ENCODE measurements at places on chromosomes 5 and 9.
A peak's percentile ranks its signal among the peaks of the same experiment; 100 is the strongest.

- DNase-seq: no peak
These were observed 191.2 kb downstream of the PALM2AKAP2 start for GRCh38 chr9:109971226-109971625.

DNA sequence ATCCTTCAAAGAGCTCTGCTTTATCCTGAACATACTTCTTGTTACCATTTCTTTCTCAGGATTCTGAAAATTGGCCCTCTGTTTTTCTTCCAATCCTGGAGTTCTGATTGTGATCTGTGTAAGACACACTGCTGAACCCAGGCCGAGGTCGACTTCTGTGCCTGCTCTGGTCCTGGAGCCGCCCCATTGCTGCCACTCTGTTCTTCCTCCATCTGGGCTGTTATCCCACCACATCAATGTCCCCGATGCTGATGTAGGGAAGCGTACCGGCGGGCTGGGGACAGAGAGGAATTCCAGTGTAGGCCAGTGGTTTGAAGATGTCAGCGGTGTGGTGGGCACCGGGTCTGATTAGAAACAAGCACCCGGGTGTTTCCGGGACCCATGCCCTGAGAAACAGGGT is 102.5 kb downstream of the LIFR start:
- DNase-seq: no peak

GRCh38 chr9:107172979-107173347 is 110.1 kb upstream of the RAD23B start:
- no peak for DNase-seq

- DNase-seq: no peak
These were observed 188.3 kb downstream of the GABBR2 start for GRCh38 chr9:98520221-98520960.

- DNase-seq: peak; percentile 8
These were observed 425.6 kb downstream of the KIAA0825 start for GRCh38 chr5:94192658-94193391.

GRCh38 chr5:128341056-128341455 is 197.0 kb downstream of the FBN2 start:
- no peak for DNase-seq

- DNase-seq: peak; percentile 76
These were observed 61.3 kb upstream of the MEGF10 start for GRCh38 chr5:127229185-127229889.

GRCh38 chr9:137688725-137689124 is 69.9 kb downstream of the EHMT1 start:
- DNase-seq: no peak

All from iPS-NIHi11 (cell line).